ENCODE measurements at places on chromosomes 5 and 9. TPM values are rescaled to one million over a fixed set of nuclear protein-coding genes. Genes with fewer than 3 reads are reported as not detected.

- DNase-seq, result no peak
Observed at GRCh38 chr5:9196403-9197227, 349.3 kb downstream of the SEMA5A start.

The CEP78 gene
- 4.3 TPM for total RNA-seq

DNA sequence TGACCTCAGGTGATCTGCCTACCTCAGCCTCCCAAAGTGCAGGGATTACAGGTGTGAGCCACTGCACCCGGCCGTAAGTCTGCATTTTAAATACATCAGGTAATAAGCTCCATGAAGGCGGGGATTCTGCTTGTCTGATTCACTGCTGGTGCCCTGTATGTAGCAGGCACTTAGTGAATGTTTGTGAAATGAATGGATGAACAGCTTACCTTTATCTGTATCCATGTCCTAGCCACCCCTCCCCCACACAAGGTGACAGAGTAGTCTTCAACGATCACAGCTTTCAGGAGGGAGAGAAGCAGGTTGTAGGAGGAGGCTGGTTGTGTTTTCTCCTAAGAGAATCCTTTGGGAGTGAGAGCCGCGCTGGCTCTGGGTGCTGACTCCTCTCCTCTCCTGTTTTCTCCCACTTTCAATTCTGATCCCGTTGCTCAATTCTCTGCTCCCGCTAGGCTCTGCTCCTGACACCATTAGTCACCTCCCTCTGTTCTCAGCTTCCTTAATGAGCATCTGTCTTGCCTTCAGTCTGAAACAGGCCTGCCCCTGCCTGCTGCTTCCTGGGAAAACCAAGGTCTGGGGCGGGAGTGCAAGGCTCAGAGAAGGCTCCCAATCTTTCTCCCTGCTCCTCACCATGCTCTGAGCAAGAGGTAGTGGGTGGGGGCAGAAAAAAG is 88.8 kb upstream of the CTNNA1 start:
- no peak for DNase-seq

GRCh38 chr5:72378639-72379289 is 58.6 kb downstream of the PTCD2 start:
- DNase-seq, result peak; percentile 62

The SLC6A7 gene
- not detected for total RNA-seq

- DNase-seq, result no peak
Observed at GRCh38 chr5:123598028-123598689, 86.2 kb downstream of the CSNK1G3 start.

- DNase-seq, result no peak
Observed at GRCh38 chr5:59540366-59540765, 353.2 kb downstream of the PDE4D start.

The MOB3B gene
- 1.1 TPM for total RNA-seq

GRCh38 chr5:129161830-129162229 is 67.3 kb downstream of the ISOC1 start:
- no peak for DNase-seq

The WDR38 gene
- total RNA-seq, result not detected

The F2RL1 gene
- 0.16 TPM for total RNA-seq

The EGFLAM gene
- total RNA-seq, result 53.8 TPM

GRCh38 chr5:174176511-174176910 is 131.0 kb downstream of the NSG2 start:
- peak; percentile 28 for DNase-seq

DNA sequence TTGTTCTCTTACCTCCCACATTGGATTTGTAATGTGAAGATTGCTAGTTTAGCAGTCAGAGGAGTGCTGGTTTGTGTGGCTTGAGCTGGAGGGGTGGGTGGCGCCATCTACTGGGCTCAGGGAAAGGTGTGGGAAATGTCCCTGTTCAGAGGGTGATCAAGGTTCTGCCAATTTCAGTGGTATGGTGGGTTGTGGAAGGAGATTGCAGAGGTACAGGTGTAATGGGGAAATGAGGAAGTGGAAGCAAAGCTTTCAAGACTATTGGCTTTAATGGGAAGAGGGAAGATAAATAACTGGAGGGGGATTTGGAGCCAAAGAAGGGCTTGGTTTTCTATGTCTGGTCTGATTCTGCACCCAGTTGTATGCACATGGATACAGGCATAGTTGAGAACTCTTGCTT is 76.4 kb downstream of the OSMR start:
- peak; percentile 39 for DNase-seq

The ARSI gene
- not detected for total RNA-seq

The PITX1 gene
- 75.0 TPM for total RNA-seq

- DNase-seq, result no peak
Observed at GRCh38 chr5:167918184-167918812, 373.1 kb upstream of the WWC1 start.

DNA sequence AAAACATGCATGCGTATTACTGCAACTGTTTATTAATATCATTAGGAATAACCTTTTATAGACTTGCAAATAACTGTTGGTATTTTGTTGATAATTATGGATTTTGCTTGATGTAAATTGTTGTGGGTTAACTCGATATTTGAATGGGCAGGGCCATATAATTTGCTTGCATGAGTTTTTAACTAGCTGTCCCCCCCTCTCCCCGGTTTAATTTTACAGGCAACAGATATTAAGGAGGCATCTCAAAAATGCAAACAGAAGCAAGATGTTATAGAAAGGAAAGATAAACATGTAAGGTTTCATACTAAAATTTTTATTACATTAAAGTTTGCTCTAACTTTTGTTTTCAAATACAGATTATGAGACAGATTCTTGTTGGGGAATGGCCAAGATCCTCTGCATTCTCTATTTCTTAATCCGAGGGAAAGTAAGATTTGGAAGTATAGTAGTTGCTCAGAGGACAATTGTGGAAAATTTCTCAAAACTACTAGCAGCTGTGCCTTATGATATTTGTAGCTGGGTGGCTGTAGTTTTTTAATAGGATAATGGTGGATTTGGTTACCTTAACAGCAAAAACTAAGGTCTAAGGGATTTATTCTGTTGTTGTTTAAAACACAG is 27.3 kb downstream of the SMC5 start:
- DNase-seq, result no peak

DNA sequence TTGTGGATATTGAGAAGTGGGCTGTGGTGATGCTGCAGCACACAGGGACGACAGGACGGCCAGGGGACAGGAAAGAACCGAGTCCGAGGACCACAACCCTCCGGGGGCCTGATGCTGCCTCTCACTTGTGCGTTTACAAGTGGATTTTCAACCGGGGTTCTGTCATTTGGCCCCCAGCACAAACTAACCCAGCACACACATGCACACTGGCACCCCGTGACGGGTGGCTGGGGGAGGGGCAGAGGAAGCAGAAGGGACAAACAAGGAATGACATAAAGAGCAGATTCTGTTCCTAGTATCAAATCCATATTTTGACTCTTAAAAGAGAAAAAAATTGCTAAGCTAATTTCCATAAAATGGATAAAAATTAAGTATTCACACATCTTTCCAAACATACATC is 18.3 kb upstream of the ZFYVE16 start:
- DNase-seq, result peak; percentile 21

GRCh38 chr9:93458712-93459111 is 5.3 kb upstream of the FAM120AOS start:
- DNase-seq, result no peak

The SPINK7 gene
- not detected for total RNA-seq

The SOHLH1 gene
- not detected for total RNA-seq

DNA sequence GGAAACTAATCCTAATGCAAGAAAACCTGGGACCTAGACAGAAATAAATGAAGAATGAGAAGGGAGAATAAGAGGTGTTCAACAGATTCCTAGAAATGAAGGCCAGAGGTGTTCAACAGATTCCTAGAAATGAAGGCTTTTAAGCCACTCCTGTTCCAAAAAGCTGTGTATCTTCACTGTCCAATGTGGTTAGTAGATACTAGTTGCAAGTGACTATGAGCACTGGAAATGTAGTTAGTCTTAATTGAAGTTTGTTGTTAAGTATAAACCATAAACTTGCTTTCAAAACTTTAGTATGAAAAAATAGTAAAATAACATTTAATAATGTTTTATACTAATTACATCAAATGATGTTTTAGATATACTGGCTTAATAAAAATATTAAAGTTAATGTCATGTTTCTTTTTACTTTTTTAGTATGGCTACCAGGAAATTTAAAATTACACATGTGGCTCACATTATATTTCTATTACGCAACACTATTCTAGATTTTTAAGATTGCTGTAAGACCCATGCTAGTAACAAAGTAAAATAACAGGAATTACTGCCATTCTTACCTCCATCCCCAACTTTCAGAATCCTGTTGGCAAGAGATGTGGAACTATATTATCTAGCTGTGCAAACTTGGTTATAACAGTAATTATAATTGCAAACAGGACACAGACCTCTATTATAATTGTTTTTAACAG is 57.5 kb downstream of the RICTOR start:
- no peak for DNase-seq

GRCh38 chr5:41770799-41771198 is 99.4 kb downstream of the OXCT1 start:
- no peak for DNase-seq

DNA sequence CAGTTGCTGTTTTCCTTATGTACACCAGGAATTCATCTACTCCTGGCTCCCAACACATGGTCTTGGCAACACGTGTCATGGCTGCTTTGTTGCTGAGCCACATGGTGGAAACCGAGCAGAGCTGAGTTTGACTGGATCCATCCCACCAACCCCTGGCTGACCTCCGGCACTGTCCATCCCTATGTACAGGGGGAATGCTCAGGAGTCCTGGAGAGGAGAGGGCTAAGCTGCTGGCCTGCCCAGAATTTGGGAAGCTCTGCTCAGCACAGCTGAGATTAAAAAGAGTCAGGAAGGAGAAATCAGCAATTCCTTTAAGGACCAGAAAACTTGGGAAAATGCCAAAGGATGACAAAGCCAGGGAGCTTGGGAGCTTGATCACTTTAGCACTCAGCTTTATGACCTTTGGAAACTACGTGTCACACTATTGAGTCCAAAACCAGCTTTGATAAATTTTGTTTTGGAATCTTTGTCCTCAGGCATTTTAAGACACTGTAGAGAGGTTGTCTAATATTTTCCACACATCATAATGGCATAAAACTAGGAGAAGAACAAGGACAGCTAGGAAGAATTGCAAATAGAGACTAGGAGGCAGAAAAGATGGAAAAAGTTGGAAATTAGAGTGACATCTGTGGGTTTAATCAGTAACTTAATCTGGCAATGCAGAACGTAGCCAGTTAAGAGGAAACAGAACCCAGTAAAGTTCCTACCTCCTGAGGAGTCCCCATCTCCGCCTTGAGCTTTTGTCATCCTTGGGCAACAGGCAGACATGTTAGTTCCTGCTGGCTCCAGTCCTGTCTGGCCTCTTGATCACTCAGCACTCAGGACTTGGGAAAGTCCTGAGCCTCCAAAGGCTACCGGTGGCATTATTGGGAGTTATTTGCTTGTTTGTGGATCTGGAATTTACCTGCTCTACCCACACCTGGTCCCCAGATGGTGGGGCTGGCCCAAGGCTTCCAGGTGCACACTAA is 62.5 kb upstream of the PLPP1 start:
- peak; percentile 62 for DNase-seq

The SPATA24 gene
- 11.5 TPM for total RNA-seq

- no peak for DNase-seq
Observed at GRCh38 chr5:149915392-149916260, 29.0 kb downstream of the PDE6A start.

- no peak for DNase-seq
Observed at GRCh38 chr9:109956717-109957440, 176.9 kb downstream of the PALM2AKAP2 start.

GRCh38 chr9:98854266-98854665 is 46.8 kb downstream of the GALNT12 start:
- DNase-seq, result no peak
